ENCODE measurements at places on chromosomes 3 and 15.
A peak's percentile ranks its signal among the peaks of the same experiment; 100 is the strongest.

DNA sequence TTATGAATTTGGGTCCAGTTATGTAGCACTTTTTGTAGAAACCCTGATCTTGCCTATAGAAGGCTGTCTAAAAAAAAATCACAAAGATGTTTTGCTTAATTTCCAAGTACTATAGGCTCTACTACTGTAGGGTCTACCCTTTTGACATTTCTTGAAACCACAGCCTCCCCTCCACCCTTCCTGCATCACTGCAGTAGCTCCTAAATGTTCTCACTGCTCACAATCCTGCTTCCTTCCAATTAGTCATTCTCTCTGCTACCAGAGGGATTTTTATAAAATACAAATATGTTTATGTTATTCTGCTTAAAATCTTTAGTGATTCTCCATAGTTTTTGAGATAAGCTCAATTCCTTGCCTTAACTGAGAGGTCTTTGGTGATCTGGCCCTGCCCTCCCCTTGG, 114.0 kb downstream of the CYP19A1 start:
- DNase-seq, result peak; percentile 31

- no peak for DNase-seq
Measured at GRCh38 chr15:61558172-61559136, 329.4 kb upstream of the RORA start.

DNA sequence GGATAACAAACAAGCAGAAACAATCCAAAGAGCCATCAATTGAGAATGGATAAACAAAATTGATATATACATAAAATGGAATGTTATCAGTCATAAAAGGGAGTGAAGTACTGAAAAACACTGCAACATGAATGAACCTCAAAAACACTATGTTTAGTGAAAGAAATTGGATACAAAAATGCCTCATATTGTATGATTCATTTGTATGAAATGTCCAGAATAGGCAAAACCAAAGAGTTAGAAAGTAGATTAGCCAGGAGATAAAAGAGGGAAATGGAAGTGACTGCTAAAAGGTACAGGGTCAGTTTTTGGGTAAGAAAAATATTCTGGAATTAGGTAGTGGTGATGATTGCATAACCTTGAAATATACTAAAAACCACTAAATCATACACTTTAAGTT, 9.8 kb upstream of the SLC25A36 start:
- no peak for DNase-seq

DNA sequence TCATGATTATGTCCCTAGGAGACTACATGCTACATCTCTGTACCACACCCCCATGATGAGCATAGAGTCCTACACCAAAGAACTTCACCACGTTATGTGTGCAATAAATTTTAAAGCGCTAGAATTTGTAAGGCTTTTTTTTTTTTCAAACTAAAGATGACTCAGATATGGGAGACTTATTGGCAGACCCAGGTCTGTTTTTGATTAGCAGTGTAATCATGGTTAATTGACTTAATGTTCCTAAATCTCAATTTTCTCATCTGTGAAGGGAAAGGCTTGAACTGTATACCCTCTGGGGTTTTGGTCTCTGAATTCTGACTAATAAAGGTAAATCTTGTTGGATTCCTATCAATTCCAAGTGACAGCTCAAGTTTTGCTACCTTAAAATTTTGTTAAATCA, 26.4 kb downstream of the ABI3BP start:
- DNase-seq, result no peak

GRCh38 chr3:87359025-87359424, 82.6 kb upstream of the POU1F1 start:
- no peak for DNase-seq

DNA sequence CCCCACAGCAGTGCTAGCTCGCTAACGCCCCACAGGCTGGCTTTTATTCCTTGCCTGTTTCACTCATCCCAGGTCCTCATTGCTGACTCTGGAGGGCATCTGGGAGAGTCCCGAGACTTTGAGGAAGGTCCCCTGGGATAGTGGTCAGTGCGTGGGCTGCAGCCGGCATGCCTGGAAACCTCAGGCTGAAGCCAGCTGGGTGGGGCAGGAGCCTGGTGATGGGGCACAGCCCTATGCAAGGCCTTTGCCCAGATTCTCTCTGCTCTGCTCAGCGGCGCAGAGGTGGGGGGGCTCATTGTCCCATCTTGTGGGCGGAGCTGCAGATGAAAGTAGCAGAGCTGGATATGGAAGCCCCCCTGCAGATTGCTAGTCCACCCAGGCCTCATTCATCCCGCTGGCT, 55.7 kb upstream of the SMAD6 start:
- DNase-seq, result no peak

GRCh38 chr3:39346785-39347585, 17.5 kb downstream of the CCR8 start:
- DNase-seq, result no peak

GRCh38 chr3:30657914-30658313, 51.5 kb downstream of the TGFBR2 start:
- no peak for DNase-seq

DNA sequence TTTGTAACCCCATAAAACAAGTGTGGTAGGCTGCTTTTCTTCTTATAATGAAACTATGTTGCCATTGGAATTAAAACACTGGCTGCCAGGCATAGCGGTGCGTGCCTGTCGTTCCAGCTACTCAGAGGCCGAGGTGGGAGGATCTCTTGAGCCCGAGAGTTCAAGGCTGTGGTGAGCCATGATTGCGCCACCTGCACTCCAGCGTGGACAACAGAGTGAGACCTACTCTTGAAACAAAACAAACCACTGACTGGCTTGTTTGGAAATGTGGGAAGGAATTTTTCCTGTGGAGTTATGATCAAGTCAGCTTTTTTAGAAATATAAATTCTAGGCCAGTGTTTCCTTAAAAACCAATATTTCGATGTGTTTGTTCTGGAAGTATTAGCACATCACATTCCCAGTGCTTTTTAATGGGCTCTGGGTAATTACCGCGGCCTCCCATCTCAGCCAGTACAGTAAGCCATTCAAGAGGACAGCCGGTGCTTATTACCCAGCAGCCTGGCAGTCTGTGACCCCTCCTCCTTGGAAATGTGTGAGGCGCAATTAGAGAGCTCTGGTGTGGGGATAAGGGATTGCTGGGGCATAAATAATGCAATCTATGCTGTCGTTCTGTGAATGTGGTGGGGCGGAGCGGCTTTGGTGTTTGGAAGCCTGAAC, 58.3 kb upstream of the TRAK1 start:
- no peak for DNase-seq

GRCh38 chr3:187264021-187264420, 27.5 kb downstream of the MASP1 start:
- DNase-seq, result no peak

GRCh38 chr15:100448481-100448880, 80.3 kb downstream of the CERS3 start:
- DNase-seq, result no peak

GRCh38 chr3:43156812-43157455, 51.1 kb upstream of the POMGNT2 start:
- DNase-seq, result no peak

- no peak for DNase-seq
Measured at GRCh38 chr3:141864281-141864970, 12.0 kb upstream of the ATP1B3 start.

DNA sequence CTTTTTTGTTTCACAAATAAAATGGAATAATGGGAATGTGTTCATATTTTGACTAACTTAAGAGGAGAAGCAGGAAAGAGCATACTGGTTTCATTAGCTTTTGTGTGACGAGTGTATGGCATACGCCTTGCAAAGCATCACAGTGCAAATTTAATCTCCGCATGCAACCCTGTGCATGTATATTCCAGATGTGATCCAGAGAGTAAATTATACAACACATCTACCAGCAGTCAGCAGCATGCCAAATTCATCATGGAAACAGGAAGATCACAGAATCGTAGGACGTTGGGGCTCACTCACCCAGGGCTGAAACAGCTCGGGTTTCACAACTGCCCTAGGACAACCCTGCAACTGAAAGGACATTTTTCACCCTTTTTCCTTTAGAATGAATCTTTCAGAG, 53.4 kb downstream of the ADAMTS9 start:
- no peak for DNase-seq

DNA sequence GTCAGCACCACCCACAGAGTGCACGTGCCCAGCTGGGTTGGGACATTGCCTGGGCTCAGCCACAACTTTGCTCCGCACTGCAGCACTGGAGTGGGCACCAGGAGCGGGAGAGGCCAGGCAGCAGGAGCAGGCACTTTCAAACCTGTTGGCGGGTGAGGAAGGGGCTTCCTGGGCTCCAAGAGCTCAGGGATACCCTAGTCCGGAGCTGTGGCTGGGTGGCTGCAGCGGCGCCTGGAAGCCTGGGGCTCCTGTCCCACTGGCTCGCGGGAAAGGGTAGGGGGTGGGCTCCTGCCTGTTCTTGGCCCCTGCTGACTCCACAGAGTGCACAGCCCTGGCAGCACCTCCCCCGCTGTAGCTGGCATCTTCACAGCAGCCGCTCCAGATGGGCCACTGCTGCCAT, 417.6 kb upstream of the RGMA start:
- no peak for DNase-seq

GRCh38 chr3:38743043-38743442, 73.0 kb downstream of the SCN10A start:
- DNase-seq, result no peak

DNA sequence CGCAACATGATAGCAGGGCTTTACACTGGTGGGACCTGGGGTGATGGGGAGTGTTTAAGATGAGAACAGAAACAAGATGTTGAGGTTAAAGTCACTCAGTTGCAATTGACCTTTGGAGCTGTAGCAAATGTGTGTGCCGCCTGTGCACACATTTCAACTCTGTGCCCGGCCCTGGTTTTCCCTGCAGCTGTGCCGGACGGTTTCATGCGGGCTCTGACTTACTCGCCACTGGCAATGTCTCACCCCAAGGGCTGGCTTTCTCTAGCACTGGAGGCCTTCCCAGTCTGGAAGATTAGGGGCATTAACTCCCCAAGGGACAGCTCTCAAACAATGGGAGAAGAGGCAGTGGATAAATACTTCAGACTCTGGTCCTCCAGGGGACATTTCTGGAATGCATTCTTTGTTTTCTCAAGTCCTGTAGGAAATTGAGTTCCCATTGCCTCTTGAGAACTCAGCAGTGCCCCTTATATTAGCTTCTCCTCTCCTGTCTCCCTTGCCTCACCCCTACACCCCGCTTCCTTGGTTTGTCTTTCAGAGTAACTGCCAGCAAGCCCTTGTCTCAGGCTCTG, 152.5 kb downstream of the EDEM1 start:
- no peak for DNase-seq

DNA sequence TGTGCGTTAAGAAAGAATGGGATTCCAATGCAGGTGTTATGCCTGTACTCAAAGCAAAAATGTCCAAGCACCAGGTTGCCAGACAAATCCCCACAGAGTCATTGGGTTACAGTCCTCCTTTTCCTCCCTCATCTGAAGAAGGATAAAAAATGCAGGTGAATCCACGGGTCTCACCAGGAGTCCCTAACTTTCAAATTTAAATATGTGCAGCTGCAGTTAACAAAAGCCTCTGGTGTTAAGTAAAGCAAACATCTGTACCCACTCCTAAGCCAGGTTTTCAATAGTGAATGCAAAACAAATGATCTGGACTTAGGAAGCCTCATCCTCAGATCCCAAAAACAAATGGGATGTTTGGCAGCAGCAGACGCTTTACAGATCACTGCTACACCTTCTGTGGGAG, 70.4 kb upstream of the SETMAR start:
- DNase-seq, result no peak

DNA sequence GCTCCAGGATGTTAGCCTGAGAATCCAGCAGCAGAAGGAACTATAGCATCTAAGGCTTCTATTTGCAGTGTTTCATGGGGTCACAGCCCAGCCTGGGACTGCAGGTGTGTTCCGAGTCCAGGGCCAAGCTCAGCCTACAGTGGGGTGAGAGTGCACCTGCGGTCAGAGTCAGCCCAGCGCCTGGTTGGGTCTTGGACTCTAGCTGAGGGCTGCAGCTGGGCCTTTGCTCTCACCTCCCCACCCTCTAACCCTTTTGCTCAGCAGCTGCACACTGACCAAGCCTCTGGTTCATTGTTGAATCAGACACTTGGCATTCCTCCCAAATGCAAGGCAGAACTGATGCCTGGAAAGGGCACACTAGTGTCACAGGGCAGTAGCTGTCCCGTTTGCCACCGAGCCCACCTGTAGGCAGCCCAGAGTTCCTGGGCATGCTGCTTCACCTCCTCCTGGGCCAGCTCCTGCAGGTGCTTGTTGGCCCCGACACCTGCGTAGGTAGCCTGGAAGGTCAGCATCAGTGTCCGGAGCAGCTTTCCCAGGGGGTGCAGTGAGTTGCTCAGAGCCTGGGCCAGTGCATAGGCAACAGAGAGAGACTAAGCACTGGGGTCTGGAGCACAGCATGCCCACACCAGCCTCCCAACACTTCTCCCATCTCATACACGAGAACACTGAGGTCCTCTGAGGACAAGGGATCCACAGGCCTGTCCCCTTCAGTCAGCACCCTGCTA, 17.5 kb downstream of the ALS2CL start:
- no peak for DNase-seq

- no peak for DNase-seq
Measured at GRCh38 chr15:29668120-29668602, 154.1 kb downstream of the TJP1 start.

GRCh38 chr3:65960087-65960486, 78.6 kb downstream of the MAGI1 start:
- no peak for DNase-seq

DNA sequence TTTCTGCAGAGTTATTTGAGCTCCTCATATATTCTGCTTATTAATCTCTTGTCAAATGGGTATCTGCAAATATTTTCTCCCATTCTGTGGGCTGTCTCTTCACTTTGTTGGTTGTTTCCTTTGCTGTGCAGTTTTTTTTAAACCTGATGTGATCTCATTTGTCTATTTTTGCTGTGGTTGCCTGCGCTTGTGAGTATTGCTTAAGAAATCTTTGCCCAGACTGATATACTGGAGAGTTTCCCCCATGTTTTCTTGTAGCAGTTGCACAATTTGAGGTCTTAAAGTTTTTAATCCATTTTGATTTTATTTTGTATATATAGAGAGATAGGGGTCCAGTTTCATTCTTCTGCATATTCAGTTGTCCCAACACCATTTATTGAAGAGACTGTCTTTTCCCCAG, 102.3 kb downstream of the POLQ start:
- DNase-seq, result no peak

DNA sequence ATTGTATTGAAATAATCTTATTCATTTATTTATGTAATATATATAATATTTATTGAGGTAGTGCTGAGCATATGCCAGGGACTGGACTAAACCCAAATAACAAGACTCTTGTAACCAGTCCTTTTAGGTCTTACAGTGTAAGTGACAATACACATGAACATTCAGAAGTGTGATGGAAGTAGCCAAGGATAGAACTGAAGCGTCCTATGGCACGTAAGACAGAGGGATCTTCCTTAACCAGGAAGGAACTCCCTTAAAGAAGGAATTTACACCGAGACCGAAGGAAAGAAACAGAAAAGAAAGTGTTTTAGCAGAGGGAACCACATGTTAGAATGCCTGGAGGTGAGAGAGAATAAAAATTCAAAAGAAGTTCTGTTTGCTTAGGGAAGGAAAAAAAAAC, 23.6 kb upstream of the CLDN1 start:
- no peak for DNase-seq

- DNase-seq, result no peak
Measured at GRCh38 chr3:65953881-65954733, 84.6 kb downstream of the MAGI1 start.

GRCh38 chr3:179791793-179792192, 139.0 kb downstream of the USP13 start:
- no peak for DNase-seq

Data from CD4-positive, CD25-positive, alpha-beta regulatory T cell (primary cell).